ENCODE measurements at places on chromosomes 4 and X.

GRCh38 chrX:40864972-40865371 is 129.6 kb upstream of the MED14 start:
- DNase-seq, result no peak

DNA sequence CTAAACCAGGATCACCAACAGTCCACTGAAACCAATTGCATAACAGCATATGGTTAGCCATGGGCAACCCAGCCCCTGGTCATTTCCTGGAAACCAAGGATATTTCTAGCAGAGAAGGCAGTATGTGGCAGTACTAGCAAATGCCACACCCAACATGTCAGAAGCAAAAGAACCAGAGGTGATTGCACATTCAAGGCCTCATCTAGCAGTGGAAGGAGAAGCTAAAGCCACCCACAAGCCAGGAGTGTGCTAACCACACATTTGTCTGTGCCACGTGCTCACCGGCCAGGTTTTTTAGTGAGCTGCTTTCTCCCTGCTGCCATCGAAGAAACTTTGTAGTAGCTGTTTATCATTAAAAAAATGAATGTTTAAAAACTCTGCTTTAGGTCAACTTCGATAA is 42.0 kb downstream of the TEC start:
- DNase-seq, result no peak

DNA sequence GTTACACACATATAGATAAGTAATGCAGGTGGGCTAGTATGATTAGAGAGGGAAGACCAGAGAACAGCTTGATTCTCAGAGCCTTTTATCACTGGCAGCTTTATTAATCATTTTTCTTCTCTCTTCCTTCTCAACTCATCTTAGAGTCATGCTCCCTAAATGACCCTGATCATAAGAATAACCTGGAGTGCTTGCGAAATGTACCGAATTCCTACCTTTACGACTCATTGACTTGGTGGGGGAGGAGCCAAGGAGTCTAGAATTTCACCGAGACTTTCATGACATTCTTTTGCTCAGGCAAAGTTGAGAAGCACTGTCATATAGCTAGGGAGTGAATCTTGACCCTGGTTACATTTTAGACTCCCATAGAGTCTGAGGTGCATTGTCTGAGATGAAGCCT is 298.9 kb upstream of the PUDP start:
- DNase-seq, result no peak

DNA sequence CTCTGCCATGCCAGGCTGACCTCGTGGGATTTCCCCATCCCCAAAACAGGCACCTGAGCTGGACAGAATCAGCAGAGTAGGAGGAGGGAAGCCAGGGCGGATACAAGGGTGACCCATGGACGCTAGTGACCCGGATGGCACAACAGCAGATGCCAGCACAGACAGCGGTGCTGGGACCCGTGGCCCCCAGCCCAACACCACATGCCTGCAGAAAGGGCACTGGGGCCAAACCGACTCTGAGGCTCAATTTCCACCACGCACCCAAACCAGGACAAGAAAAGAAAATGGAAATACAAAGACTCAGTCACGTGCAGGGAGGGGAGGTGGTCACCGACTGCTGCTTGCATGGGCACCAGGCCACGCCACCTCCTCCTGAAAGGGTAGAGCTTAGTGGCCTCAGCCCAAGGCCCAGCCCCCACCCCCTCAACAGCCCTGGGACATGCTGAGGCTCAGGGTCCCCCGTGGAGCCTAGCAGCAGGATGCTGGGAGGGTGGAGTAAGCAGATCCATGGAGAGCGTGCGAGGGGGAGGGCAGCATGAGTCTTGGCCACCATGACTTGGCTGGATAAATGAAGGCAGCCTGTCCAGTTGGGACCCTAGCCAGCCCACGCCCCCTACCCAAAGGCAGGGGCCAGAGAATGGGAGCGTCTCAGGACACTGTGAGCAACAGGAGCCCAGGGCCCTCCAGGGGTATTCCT is 47.7 kb downstream of the C4orf50 start:
- peak; percentile 66 for DNase-seq

- DNase-seq, result no peak
These were observed 40.5 kb upstream of the RELL1 start for GRCh38 chr4:37726666-37727065.

DNA sequence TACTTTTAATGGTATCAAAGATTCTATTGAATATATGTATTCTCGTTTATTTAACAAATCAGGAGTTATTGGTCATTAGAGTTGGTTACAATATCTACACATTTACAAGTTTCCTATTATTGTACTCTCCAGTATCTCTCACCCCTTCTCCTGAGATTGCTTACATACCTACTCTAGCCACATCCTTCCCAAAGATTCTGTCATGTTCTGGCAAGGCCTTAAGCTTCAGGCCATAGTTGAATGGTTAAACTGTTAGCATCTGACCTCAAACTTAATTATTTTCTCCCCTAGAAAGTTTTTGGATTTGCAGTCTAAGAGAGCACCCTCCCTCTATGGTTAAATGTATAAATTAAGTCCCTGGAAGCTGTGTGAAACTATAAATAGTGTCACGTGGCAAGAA is 784.2 kb downstream of the GLUD2 start:
- no peak for DNase-seq

DNA sequence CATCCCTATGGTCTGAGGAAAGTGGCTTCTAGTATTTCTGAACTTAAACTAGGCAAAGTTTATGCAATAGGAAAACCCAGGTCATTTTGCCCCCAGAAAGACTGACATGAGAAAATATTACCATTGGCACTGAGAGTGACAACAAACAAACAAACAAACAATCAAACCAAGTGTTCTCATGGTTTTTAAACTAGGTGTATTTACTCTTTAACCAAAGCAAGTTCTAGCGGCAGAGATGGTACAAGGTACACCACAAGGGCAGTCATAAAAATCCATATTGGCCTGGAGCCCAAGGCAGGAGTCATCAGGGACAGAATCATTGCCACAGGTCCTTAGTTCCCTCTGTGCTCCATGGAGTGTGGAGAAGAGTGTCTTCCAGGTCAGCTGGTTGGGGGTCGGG is 26.0 kb upstream of the ENPEP start:
- DNase-seq, result no peak

DNA sequence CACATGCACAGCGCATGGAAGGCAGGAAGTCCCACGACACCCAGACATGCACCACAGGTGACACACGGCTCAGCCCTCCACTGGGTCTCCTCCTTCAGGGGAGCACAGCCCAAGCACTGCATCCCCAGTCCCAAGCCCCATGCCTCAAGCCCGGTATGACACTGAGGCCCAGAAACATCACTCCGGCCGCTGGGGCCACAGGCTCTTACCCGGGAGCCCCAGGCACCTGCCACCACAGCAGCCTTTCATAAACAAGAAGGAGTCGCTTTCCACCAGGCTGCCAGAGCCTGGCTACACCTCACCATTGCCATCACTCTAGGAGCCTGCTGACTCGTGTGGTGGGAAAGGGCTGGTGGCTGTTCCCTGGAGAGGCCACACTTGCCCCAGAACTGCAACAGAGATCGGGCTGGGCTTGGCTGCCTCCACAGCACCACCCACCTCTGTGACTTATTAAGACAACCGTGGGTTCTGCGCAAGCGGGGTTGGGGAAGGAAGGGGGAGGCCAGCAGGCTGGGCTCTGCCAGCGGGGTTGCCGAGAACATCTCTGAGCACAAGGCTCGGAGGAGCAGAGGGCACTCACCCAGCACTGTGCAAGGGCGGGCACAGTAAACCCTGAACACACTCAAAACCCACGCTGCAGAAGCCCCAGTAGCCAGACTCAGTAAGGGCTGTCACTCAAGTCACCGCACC is 4.5 kb downstream of the HAUS7 start:
- no peak for DNase-seq

GRCh38 chr4:113148925-113149324 is 99.5 kb downstream of the ANK2 start:
- no peak for DNase-seq

- no peak for DNase-seq
These were observed 54.8 kb downstream of the APLN start for GRCh38 chrX:129599996-129600395.

DNA sequence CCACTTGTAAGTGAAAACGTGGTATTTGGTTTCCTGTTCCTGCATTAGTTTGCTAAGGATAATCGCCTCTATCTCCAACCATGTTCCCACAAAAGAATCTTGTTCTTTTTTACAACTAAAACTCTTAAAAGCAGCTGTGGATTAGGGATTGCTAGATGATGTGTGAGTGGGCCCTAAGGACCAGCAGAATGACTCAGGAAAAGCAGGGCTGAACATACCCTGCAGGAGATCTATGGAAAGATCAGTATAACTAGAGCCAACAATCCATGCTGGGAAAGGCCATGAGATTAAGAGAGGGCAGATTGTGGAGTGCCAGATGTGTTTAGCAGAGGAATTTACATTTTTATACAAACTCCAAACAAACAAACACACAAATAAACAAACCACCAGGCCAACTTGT is 128.4 kb upstream of the TMEM164 start:
- DNase-seq, result no peak

DNA sequence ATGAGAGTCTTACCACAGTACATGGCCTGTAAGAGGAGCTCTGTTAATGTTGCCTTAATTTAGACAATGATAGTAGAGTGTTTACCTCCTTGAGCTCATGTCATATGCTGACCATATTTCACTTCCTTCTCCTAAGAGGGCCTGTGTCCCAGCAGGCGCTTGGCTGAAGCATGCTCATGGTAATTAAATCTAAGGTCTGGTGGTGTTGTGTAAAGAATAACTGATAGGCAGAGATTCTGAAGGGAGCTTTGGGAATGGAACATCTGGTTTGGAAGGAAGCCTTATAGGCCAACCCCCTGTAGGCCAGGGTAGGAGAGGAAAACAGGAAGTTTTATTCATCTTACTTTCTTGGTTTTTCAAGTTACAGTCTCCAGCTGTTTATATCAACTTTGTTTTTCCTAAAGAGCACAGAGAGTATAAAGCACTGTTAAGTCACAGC is 300.2 kb downstream of the USP46 start:
- no peak for DNase-seq

- DNase-seq, result no peak
These were observed 213.2 kb downstream of the NR3C2 start for GRCh38 chr4:148229028-148229427.

All from coronary artery (tissue), 2 donors.